ENCODE measurements at places on chromosomes 7 and 10.

DNA sequence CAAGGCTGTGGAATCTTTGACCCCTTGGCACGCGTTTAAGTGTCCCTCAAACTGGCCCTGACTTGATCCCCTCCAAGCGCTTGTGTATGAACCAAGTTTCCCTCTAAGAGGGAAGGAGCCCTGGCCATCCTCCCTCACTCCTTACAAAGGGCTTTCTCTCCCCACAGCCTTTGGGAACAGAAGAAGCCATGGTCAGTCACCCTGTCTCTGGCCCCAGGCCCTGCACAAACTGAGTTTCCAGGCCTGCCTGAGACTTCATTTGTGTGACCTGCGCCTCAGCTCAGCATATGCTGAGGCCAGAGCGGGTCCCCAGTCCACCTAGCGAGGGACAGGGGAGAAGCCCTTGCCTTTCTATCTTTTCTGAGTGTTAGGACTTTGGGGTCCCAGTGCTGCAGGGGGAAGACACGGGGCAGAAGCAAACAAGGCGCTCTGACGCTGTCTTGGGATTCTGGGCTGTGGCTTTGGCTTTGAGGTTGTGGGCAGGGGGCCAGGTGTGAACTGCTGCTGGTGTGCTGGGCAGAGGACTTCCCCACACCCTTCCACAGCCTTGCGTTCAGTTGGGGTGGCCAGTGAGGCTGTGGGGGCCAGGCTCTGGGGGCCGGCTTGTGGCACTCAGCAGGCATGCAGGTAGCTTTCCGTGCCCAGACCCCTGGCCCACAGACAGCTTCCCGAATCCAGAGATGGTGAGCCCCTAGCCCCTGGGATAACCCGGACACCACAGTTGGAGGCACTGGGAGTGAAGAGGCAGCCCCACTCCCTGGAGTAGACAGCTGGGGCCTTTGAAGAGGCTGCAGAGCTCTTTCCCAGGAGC, 1.5 kb downstream of the RET start:
- no peak for DNase-seq

GRCh38 chr7:102841290-102841689, 71.5 kb upstream of the LRRC17 start:
- no peak for DNase-seq

DNA sequence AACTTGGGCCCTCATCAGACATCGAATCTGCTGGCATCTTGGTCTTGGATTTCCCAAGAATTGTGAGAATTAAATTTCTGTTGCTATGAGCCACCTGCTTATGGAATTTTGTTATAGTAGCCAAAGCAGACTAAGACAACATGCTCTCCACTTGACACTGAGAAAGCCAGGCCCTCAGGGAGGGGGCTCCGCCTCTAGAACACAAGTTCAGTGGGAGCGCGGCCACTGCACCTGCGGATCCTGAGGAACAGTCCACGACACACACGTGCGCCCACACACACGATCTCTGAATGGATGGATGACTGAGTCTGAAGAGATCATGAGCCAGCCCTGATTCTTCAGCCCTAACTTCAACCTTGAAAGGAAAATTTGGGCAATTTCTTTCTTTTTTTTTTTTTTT, 73.7 kb downstream of the CTBP2 start:
- DNase-seq = no peak

DNA sequence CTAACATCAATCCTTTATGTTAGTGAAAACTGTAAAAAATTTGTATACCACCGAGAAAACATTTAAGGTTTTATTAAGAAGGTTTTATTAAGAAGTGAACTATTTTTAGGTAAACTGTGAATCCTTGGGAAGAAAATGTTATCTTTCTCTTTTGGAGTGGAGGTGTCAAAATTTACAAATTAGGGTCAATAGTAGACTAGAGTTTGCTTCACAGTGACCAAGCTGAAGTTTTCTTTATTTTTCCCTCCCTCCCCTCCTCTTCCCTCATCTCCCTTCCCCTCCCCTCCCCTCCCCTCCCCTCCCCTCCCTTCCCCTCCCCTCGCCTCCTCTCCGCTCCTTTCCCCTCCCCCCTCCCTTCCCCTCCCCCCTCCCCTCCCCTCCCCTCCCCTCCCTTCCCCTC, 168.8 kb downstream of the CNTNAP2 start:
- no peak for DNase-seq

DNA sequence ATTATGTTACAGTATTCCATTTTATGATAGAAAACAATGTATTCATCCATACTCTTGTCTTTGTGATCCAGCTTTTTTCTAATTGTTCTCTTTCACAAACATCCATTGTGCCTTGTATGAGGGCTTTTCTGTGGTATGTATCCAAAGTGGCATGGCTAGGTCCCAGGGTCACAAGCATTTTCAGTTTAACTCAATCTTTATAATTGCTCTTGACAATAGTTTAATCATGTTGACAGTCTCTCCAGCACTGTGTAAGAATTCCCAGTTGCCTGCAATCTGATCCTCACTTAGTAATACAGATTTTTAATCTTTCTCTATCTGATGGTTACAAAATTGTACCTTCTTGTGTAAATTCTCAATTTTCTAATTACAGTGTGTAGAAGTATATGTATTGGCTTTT, 533.4 kb downstream of the NEBL start:
- no peak for DNase-seq

DNA sequence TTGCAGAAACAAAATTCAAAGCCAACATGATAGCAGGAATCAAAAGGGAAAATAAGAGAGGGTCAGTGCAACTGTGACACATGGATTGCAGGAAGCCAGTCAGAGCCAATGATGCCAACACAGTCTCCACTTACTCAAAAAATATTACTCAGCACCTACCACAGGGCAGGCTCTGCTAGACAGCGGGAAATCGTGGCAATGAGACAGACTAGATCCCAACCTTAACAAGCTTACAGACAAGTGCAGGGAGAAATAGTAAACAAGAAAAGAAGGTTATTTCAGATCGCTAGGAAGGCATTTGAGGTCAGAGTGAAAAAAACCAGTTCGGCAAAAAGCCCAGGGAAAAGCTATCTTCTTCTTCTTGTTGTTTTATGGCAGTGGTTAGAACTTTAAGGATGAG, 45.2 kb upstream of the NPFFR1 start:
- no peak for DNase-seq

DNA sequence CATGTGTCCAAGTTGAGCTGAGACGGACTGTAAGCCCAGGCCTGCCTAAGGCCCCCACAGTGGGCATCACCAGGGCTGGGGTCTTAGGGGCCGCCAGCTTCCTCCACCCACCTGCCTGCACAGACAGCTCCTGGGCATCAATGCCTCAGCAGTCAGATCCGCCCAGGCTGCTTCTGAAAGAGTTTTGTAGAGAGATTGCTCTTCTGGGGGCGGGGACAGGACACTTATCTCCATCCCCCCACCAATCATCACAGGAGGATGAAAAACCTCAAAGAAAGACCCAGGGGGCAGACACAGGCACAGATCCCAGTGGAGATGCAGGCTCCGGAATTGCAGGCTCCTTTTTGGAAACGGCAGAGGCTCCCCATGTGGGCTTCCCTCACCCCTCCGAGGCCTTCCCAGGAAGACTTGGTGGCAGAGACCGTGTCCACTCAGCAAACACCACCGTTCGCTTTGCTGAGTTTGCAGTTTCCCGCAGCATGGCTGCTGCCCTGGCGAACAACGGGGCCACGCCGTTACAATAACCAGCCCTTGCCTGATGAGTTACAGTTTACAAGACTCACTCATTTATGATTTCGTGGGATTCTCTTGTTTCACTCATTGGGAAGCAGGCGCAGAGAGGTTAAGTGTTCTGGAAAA, 96.4 kb downstream of the MKI67 start:
- no peak for DNase-seq

- no peak for DNase-seq
Observed at GRCh38 chr10:79116801-79117723, 48.3 kb downstream of the ZMIZ1 start.

DNA sequence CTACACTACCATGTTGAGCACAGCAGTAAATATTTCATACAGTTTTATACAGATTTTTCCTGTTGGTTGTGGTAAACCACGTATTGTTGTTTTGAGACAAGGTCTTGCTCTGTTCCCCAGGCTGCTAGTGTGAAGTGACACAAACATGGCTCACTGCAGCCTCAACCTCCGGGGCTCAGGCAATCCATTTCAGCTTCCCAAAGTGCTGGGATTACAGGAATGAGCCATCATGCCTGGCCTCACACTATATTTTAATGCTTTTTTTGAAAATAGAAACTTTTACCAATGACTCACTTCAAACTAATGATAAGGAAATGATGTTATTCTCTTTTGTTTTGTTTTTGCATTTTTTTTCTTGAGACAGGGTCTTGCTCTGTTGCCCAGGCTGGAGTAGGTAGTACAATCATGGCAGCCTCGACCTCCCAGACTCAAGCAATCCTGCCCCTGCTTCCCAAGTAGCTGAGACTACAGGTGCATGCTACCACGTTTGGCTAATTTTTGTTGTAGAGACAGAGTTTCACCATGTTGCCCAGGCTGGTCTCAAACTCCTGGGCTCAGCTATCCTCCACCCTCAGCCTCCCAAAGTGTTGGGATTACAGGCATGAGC, 210.6 kb downstream of the TPST1 start:
- DNase-seq = no peak

- no peak for DNase-seq
Observed at GRCh38 chr7:27073076-27073475, 22.7 kb downstream of the HOXA1 start.

DNA sequence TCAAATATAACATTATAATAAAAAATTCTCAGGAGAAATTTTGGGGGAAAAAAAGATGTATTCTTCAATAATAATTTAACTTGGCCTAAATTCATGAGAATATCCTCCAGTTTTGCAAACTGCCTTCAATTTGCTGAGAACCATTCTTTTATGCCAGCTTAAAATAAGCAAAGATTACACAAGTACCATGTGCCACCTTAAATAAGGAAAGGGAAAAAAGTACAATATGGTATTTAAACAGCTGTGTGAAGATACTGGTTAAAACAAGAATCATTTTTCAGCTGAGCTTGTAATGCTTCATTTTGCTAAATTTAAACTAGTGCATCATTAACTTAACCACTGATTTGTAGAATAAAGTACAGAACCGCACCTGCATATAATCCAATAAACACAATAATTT, 217.8 kb downstream of the LRRN3 start:
- DNase-seq = no peak

GRCh38 chr7:71657386-71657785, 525.4 kb downstream of the GALNT17 start:
- no peak for DNase-seq

DNA sequence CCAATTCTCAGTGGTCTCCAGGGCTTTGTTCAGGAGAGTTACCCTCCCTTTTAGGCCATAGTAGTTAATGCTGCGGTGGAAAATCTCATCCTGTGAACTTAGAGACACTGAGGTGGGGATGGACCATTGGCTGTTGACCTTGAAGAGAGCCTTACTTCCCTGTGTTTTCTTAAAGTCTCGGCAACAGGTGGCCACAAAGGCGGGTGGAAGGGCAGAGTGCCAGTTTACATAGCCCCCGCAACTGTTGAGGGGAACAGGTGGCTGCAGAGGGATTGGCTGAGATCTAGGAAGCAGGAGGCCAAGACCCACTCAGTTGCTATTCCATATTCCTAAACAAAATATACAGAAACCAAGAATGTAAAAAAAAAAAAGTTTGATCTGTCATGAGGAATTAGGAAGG, 160.6 kb downstream of the ST7 start:
- DNase-seq = no peak

- no peak for DNase-seq
Observed at GRCh38 chr10:78215645-78216044, 182.0 kb downstream of the RPS24 start.

DNA sequence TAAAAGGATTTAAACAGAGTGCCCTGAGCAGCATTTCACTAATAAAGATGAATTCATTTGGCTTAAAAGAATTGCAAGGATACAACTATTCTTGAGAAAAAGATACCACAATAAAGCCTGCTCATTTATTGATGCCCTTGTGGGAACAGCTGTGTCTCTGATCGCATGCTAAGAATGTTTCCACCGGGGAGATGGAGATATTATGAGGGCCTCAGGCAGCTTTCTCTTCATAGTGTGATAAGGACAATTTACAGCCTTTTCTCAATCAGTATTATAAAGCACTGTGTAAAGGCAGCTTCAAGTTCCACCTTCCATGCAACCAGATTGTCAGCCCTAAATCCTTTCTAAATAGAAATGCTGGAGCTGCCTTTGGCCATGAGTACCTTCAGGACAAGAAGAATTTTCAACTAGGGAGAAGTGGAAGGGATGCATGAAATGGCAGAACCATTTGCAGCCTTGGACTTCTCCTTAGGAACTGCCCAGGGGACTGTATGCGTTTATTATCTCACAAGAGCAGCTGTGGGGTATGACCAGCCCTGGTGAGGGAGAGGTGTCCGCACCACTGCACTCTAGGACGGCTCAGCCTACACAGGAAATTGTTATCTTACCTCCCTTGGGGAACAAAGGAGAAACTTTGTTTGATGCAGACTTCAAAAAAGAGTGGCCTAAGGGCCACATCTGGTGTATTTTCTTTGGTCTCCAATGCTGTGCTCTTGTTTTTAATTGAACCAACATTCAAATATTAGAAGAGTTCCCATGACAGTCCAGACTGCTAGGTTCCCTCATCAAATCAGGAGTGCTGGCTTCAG, 116.9 kb upstream of the PCGF5 start:
- no peak for DNase-seq

GRCh38 chr7:29843093-29843492, 36.8 kb downstream of the WIPF3 start:
- DNase-seq = no peak

DNA sequence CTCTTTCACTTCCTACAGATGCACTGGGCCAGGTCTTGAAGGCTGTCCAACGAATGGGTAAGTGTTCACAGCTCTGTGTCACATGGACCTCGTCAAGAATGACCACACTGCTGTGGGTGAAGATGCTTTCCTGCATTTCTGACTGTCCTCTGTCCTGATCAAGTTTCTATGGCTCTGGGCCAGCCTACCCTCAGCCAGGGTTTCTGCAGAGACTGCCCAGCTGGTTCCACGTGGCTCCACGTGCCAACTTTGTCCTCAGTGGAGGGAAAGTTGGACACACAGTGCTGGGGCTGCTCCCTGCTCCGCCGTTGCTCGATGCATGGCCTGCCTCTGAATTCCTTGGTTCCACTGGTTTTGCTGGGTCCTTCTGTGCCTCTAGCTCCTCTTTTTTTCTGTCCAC, 152.3 kb downstream of the EGFR start:
- no peak for DNase-seq

DNA sequence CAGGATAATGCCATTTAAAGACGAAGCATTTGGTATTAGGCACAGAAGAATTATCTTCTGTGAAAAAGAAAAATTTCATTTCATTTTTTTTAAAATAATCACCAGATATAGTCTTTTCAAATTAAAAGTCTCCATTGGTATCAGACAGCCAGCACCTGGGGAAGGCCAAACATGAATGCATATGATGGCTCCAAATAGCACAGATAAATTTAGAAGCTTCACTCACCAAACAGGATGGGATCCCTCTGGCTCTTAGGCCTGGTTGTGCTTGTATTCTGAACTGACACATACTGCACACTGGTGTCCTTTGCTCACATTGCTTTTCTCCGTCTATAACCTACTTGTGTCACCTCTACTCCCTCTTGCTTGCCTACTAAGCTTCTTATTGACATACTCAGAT, 169.5 kb upstream of the CHRM2 start:
- no peak for DNase-seq

GRCh38 chr7:105916603-105917002, 40.2 kb upstream of the ATXN7L1 start:
- DNase-seq = no peak

- DNase-seq = no peak
Observed at GRCh38 chr7:101630591-101630990, 1.5 kb upstream of the MYL10 start.
